ENCODE measurements at places on chromosomes 11 and 22. TPM values are rescaled to one million over a fixed set of nuclear protein-coding genes. Genes with fewer than 3 reads are reported as not detected.

- no peak for DNase-seq
- H3K4me1 ChIP-seq = peaks cover 6% of the 10 kb centered on the region
- no peaks in the 10 kb centered on the region for H3K27me3 ChIP-seq
- H3K27ac ChIP-seq = no peak overlapping the region
These were observed 260.0 kb upstream of the POU2AF2 start for GRCh38 chr11:110985547-110985946.

GRCh38 chr11:69099180-69099579 is 50.4 kb downstream of the TPCN2 start:
- H3K36me3 ChIP-seq = no peaks in the 10 kb centered on the region
- peaks cover under 1% of the 10 kb centered on the region for H3K4me1 ChIP-seq
- no peaks in the 10 kb centered on the region for H3K27me3 ChIP-seq
- no peak overlapping the region for H3K27ac ChIP-seq
- no peak for DNase-seq

DNA sequence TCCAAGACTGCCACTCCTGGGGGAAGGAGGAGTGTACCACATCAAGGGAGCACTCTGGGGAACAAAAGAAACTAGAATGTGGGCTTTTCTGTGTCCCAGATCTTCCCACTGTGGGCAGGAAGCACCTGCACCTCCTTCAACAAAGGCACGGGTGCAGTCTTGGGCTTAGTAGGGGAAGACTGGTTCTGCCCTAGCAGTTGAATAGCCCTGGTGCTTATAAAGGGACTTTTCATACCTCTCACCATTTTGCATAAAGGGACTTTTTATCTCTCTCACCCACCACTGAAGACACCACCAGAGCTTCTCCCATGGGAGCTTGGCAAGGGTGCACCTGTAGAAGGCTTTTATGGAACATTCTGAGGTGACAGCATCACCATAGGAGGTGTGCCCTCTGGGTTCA is 65.8 kb upstream of the MS4A8 start:
- H3K27ac ChIP-seq = no peak overlapping the region
- H3K4me3 ChIP-seq = no peak overlapping the region
- no peak for DNase-seq

DNA sequence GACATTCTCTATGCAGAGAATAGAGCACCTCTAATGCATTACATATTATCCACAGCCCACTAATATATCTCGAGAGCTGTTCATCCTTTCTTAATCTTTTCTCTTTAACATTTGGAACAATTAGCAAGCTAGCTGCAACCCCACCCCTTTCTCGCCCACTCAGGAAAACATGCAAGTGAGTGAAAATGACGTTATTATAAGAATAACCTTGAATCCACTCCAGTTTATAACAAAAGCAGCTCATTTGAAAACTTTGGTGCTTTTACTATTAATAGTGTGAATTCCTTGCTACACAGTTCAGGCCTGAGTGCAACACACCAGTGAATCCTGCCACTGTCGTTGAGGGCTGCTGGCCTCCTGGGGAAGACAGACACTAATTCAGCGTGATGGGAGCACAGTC is 63.3 kb upstream of the BMAL1 start:
- DNase-seq = no peak
- no peak overlapping the region for H3K4me3 ChIP-seq
- H3K36me3 ChIP-seq = no peaks in the 10 kb centered on the region
- H3K27me3 ChIP-seq = no peaks in the 10 kb centered on the region
- no peaks in the 10 kb centered on the region for H3K4me1 ChIP-seq

- H3K4me3 ChIP-seq = no peak overlapping the region
- peak overlapping the region; percentile 36 for H3K27ac ChIP-seq
- H3K36me3 ChIP-seq = no peaks in the 10 kb centered on the region
- H3K4me1 ChIP-seq = no peaks in the 10 kb centered on the region
- no peak for DNase-seq
These were observed 65.8 kb downstream of the LRRC32 start for GRCh38 chr11:76604626-76605241.

DNA sequence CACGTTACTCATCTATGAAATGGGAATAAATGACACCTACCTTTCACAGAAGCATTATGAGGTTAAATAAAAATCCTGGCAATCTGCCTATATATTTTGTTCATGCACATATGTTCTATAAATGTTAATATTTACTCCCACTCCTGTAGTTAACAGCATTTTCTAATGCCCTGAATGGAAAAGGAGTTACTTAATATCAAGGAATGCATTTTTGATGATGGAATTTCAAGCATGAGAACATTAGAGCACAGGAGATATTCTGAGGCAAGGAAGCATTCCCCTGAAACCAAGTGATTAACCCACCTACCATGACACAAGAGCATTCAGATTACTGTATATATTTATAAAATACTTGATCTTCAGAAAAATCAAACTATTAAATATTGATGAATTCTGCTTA is 102.1 kb downstream of the ARHGAP32 start:
- H3K27me3 ChIP-seq = no peaks in the 10 kb centered on the region
- no peaks in the 10 kb centered on the region for H3K36me3 ChIP-seq
- H3K4me3 ChIP-seq = no peak overlapping the region
- H3K27ac ChIP-seq = no peak overlapping the region

DNA sequence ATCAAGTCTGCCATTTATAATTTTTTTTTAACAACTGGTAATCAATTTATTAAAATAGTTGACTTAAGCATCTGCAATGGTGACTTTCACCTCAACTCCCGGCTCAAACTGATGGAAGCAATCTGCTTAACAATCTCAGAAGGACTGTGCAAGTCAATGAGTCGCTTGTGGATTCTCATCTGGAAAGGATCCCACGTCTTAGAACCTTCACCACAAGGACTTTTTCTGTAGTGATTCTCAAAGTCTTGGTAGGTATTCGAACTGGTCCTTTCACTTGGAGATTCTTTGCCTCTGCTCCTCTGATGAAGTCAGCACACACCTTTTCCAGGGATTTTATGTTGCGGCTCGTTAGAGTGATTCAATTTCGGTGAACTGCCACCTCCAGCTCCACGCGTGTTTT is 7.3 kb downstream of the RSF1 start:
- no peak overlapping the region for H3K4me3 ChIP-seq
- no peaks in the 10 kb centered on the region for H3K4me1 ChIP-seq
- no peaks in the 10 kb centered on the region for H3K36me3 ChIP-seq
- H3K27ac ChIP-seq = no peak overlapping the region
- no peaks in the 10 kb centered on the region for H3K27me3 ChIP-seq
- no peak for DNase-seq

DNA sequence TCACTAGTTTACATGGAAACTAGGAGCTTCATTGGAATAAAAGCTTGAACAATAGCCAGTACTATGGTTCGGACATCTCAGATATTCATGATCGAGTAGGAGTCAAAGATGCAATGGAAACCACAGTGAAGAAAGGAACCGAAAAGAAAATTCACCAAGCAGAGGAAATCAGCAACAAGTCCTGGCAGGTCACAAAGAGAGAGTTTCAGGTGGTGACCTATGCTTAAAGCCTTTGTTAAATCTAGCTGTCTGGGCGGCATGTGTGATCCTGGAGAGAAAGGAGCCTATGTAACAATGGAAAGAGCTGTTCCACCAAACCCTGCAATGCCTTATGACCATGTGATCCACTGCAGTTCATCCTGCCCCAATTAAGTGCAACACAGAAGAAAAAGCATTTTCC is 68.9 kb upstream of the POU2AF2 start:
- no peak for DNase-seq
- H3K27me3 ChIP-seq = no peaks in the 10 kb centered on the region
- no peak overlapping the region for H3K4me3 ChIP-seq
- H3K27ac ChIP-seq = no peak overlapping the region
- no peaks in the 10 kb centered on the region for H3K4me1 ChIP-seq

- no peak for DNase-seq
- H3K4me3 ChIP-seq = no peak overlapping the region
- H3K27ac ChIP-seq = no peak overlapping the region
- H3K27me3 ChIP-seq = no peaks in the 10 kb centered on the region
These were observed 32.5 kb downstream of the SYN3 start for GRCh38 chr22:33025675-33026074.

GRCh38 chr11:105070306-105070705 is 25.2 kb upstream of the CARD16 start:
- no peak for DNase-seq
- no peaks in the 10 kb centered on the region for H3K4me1 ChIP-seq
- no peak overlapping the region for H3K4me3 ChIP-seq
- H3K36me3 ChIP-seq = no peaks in the 10 kb centered on the region

GRCh38 chr22:49208004-49208402 is 619.7 kb downstream of the BRD1 start:
- H3K4me1 ChIP-seq = no peaks in the 10 kb centered on the region
- H3K27me3 ChIP-seq = peaks cover 43% of the 10 kb centered on the region
- no peaks in the 10 kb centered on the region for H3K36me3 ChIP-seq

- H3K4me1 ChIP-seq = no peaks in the 10 kb centered on the region
- H3K27me3 ChIP-seq = no peaks in the 10 kb centered on the region
- no peak overlapping the region for H3K27ac ChIP-seq
- no peaks in the 10 kb centered on the region for H3K36me3 ChIP-seq
- no peak for DNase-seq
These were observed 62.0 kb downstream of the C11orf91 start for GRCh38 chr11:33638608-33639007.

- no peaks in the 10 kb centered on the region for H3K27me3 ChIP-seq
- H3K27ac ChIP-seq = peak overlapping the region; percentile 87
- no peak for DNase-seq
- no peaks in the 10 kb centered on the region for H3K4me1 ChIP-seq
These were observed 937 bp upstream of the FAM168A start for GRCh38 chr11:73598719-73599379.

- no peaks in the 10 kb centered on the region for H3K36me3 ChIP-seq
- peak overlapping the region; percentile 25 for H3K4me3 ChIP-seq
- DNase-seq = no peak
- no peaks in the 10 kb centered on the region for H3K4me1 ChIP-seq
These were observed 230.4 kb downstream of the ST3GAL4 start for GRCh38 chr11:126585774-126586491.

- no peak for DNase-seq
- no peaks in the 10 kb centered on the region for H3K36me3 ChIP-seq
- H3K4me1 ChIP-seq = no peaks in the 10 kb centered on the region
- H3K27me3 ChIP-seq = no peaks in the 10 kb centered on the region
These were observed 143.6 kb downstream of the WNT11 start for GRCh38 chr11:76062733-76063132.

GRCh38 chr11:93589347-93589746 is 46.2 kb upstream of the SMCO4 start:
- no peaks in the 10 kb centered on the region for H3K4me1 ChIP-seq
- H3K27ac ChIP-seq = no peak overlapping the region
- H3K36me3 ChIP-seq = no peaks in the 10 kb centered on the region
- DNase-seq = no peak
- H3K27me3 ChIP-seq = no peaks in the 10 kb centered on the region

GRCh38 chr11:117172724-117173421 is 5.7 kb upstream of the SIDT2 start:
- no peak overlapping the region for H3K4me3 ChIP-seq
- peaks cover under 1% of the 10 kb centered on the region for H3K4me1 ChIP-seq
- no peaks in the 10 kb centered on the region for H3K36me3 ChIP-seq
- no peaks in the 10 kb centered on the region for H3K27me3 ChIP-seq
- no peak for DNase-seq

GRCh38 chr22:24875862-24876506 is 70.0 kb downstream of the SGSM1 start:
- no peaks in the 10 kb centered on the region for H3K27me3 ChIP-seq
- H3K4me1 ChIP-seq = no peaks in the 10 kb centered on the region
- no peaks in the 10 kb centered on the region for H3K36me3 ChIP-seq
- no peak overlapping the region for H3K27ac ChIP-seq

GRCh38 chr22:42324990-42325710 is 54.7 kb upstream of the TCF20 start:
- H3K36me3 ChIP-seq = no peaks in the 10 kb centered on the region
- H3K27me3 ChIP-seq = no peaks in the 10 kb centered on the region
- no peak overlapping the region for H3K4me3 ChIP-seq
- no peak for DNase-seq
- H3K4me1 ChIP-seq = no peaks in the 10 kb centered on the region

GRCh38 chr22:31635638-31636306 is 26.2 kb downstream of the PISD start:
- H3K36me3 ChIP-seq = no peaks in the 10 kb centered on the region
- H3K27ac ChIP-seq = peak overlapping the region; percentile 48
- H3K4me3 ChIP-seq = no peak overlapping the region
- H3K27me3 ChIP-seq = no peaks in the 10 kb centered on the region

- no peaks in the 10 kb centered on the region for H3K27me3 ChIP-seq
- H3K4me3 ChIP-seq = no peak overlapping the region
- H3K27ac ChIP-seq = no peak overlapping the region
These were observed 134.6 kb downstream of the ST3GAL4 start for GRCh38 chr11:126489836-126490660.

- no peaks in the 10 kb centered on the region for H3K4me1 ChIP-seq
- no peak for DNase-seq
- H3K36me3 ChIP-seq = no peaks in the 10 kb centered on the region
- no peak within 1 kb of the TSS for H3K4me3 ChIP-seq
- H3K27ac ChIP-seq = no peak within 1 kb of the TSS
These were observed at the start of gene RBMXL2 for GRCh38 chr11:7088921-7089320. TSS of gene RBMXL2 (plus strand) at chr11:7088998. CDS start at chr11:7089121, 123 bp downstream.

DNA sequence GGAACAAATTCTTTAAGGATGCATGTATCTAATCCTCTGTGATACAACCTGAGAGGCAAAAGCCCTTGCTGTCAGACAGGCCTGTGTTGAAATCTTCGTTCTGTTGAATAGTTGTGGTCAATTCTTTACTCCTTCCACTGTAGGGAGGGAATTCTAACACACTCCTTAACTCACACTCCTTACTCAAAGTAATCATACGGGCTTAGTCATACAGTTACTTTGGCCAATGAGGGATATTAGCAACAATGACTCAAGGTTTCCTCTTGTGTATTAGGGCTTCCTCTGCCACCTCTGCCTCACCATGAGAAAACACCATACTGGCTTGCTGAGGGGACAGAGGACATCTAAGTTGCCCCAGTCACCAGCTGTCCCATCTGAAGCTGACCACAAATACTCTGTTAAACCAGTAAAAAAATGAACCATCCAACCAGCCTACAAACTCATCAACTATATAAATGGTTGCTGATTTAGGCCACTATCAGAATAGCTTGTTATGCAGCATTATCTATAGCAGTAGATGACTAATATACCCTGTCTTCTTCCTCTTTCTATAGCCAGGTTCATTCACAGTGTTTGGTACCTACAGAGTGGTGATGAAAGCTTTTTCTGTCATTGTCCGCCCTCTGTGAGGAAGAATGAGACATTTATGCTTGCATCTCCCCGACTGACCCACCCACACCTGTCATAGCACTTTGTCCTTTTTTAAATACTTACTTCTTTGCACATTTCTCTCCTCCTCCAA is 322.8 kb upstream of the SYN3 start:
- no peaks in the 10 kb centered on the region for H3K4me1 ChIP-seq
- H3K27ac ChIP-seq = no peak overlapping the region
- H3K36me3 ChIP-seq = no peaks in the 10 kb centered on the region
- H3K4me3 ChIP-seq = no peak overlapping the region
- no peak for DNase-seq
- no peaks in the 10 kb centered on the region for H3K27me3 ChIP-seq

Gene HOATZ
- total RNA-seq = not detected

Gene OR5AR1
- total RNA-seq = not detected

Gene OR5D14
- total RNA-seq = not detected

Gene CALCA
- not detected for total RNA-seq

Gene ROBO4
- total RNA-seq = 30.5 TPM

Gene MRGPRX4
- total RNA-seq = not detected

Gene TMPRSS4
- total RNA-seq = not detected

Gene PANX2
- 2.0 TPM for total RNA-seq

Gene PISD
- 57.0 TPM for total RNA-seq

Gene RFPL3
- total RNA-seq = not detected

Gene CEND1
- total RNA-seq = not detected

Gene APOA5
- total RNA-seq = not detected

Gene APOA4
- not detected for total RNA-seq

Gene C11orf16
- total RNA-seq = not detected
